ENCODE measurements at places on chromosomes 16 and 17.

GRCh38 chr17:41687828-41688640 lies 651 bp upstream of the EIF1 start:
- DNase-seq, result peak; percentile 33

DNA sequence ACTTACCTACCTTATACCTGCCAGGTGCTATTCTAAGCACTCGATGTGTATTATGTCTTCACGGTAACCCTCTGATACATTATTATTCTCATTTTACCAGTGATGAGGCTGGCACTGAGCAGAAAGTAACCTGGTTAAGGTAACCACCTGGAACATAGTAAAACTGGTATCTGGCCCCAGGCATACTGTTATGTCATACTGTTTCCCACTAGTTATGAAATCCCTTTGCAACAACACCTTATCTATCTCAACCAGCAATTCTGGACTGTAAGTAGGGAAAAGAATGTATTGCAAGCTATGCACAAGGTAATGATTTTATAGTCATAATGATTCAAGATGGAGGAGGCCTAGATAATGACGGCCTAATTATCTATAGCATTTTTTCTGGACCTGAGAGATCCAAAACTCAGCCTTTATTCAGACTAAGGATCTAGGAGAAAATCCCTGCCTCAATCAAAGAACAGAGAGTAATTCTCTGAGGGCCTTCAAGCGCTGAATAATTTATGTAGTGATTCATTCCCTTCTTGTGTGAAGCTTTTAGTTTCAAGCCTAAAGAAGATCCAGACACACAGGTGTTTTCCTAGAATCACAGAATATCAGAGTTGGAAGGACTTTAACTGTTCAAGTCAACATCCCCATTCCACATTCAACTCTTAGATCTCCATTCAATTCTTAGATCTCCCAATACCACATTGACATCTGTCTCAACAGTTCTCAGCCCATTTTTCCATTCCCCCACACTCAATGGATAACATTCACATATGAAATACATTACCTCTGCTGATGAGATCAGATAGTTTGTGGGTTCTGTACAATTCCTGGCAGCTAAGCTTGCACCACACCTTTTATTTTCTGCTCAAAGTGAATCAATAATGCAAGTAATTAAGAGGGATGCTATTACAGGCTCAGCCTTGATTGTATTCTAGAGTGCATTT lies 14.9 kb upstream of the MMD start:
- DNase-seq, result no peak

GRCh38 chr16:11183951-11184350 lies 72.1 kb downstream of the SOCS1 start:
- DNase-seq, result no peak

GRCh38 chr17:7988750-7989178 lies 13.7 kb upstream of the GUCY2D start:
- peak; percentile 90 for DNase-seq

GRCh38 chr16:78669994-78670393 lies 570.5 kb downstream of the WWOX start:
- no peak for DNase-seq

DNA sequence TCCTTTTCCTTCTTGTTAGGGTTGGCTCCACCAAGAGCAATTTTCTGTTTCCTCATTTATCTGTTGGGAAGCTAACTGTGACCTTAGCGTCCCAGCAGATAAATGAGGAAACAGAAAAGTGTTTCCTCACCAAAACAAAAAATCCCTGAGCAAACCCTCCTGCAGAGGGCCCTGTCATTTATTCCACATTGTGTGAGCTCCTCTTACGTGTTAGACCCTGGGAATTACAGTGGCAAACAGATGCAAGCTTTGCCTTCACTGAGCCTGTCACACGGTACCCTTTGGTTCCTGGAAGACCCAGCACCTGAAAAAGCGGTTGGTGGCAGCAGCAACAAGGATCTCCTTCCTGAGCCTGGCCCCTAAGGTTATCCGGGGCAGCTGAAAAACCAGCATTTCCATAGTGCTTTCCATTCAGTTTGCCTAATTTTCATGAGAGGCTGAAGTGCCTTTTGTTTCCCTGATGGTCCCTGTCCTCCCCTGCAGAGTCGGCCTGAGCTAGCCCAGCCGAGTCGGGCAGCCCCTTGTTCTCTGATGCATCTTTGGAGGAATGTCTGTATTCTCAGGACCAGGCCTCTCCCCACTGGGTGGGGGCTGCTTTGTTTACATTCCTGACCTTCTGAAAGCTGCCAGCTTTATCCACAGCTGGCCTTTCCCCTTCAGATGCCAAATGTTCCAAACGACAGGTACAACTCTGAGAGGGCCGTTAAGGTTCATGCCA lies 34.7 kb downstream of the YPEL2 start:
- DNase-seq, result no peak

GRCh38 chr16:87425941-87426340 lies 33.8 kb downstream of the MAP1LC3B start:
- DNase-seq, result no peak

GRCh38 chr16:86986809-86987487 lies 330.2 kb downstream of the C16orf95 start:
- DNase-seq, result no peak

DNA sequence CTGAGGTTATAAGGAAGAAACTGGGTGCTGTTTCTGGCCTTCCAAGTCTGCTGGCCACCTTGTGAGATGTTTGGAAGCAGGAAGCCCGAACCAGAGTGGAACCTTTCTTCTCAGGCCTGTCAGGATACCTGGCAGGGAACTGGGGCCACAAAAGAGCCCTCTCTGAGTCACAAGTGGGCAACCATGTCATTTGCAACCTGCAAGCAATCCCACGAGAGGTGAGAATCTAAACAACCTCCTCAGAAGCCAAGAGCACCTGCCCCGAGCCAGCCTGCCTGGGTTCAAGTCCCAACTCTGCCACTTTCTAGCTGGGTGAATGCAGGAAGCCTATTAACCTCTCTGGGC lies 3.3 kb downstream of the COTL1 start:
- DNase-seq, result no peak
